Endodermal cell (in vitro differentiated cells): ENCODE measurements at places on chromosomes 7 and 10.

GRCh38 chr7:24422441-24423010 lies 138.5 kb downstream of the NPY start:
- DNase-seq: no peak

GRCh38 chr10:47456079-47456785 lies 27.7 kb downstream of the ANXA8 start:
- peak; percentile 39 for DNase-seq

DNA sequence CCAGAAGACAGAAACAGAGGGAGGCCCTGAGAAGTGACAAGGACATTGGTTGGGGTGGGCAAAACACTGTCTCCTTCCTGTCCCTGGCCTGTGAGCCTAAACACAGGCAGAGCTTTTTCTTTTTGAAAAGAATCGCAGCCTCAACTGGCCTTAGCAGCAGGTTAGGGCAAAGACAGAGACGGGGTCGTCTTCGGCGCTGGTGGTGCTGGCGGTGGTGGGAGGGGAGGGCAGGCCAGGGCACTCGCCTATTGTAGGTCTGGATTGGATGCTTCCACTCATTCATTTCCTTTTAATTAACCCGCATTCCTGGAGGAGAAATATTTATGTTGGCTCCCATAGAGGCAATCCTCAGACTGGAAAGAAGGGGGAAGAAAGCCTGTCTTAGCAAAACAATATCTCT lies 22.6 kb downstream of the WNT8B start:
- peak; percentile 75 for DNase-seq

DNA sequence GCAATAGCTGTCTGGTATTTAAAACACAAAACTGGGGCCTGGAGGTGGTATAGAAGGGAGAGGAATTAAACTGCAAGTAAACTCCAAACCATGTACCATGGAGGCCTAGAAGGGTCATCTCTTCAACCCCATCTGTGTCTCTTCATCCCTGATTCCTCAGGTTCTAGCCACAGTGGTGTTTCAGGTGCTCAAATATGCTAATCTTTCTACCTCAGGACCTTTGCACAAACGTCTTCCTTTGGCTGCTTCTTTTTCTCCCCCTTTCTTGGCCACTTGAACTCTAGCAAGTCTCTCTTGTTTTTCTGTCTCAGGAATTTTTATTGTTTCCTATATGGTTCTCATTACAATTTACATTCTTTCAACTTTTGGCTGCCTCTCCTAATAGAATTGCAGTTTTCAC lies 25.6 kb upstream of the MTPN start:
- no peak for DNase-seq

DNA sequence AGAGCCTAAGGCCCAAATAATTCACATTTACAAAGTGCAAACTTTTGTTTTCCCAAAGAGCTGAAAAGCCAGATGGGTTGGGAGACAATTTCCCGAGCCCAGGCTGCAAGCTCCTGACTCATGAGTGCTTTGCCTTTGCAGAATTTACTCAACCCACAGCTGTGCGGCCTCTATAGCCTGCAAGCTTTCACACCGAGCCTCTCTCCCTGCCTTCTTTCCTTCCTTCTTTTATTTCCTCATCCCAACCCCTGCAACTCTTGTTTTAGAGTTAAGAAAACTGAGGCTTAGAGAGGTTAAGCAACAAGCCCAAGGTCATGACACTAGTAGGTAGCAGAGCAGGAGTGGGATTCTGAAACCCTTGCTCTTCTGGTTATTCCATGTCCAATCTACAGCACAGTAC lies 203.0 kb upstream of the GPR26 start:
- no peak for DNase-seq

GRCh38 chr7:127745445-127745844 lies 93.5 kb downstream of the SND1 start:
- no peak for DNase-seq
